NCI-H510A (cell line): ENCODE measurements at places on chromosomes 13 and 19.

DNA sequence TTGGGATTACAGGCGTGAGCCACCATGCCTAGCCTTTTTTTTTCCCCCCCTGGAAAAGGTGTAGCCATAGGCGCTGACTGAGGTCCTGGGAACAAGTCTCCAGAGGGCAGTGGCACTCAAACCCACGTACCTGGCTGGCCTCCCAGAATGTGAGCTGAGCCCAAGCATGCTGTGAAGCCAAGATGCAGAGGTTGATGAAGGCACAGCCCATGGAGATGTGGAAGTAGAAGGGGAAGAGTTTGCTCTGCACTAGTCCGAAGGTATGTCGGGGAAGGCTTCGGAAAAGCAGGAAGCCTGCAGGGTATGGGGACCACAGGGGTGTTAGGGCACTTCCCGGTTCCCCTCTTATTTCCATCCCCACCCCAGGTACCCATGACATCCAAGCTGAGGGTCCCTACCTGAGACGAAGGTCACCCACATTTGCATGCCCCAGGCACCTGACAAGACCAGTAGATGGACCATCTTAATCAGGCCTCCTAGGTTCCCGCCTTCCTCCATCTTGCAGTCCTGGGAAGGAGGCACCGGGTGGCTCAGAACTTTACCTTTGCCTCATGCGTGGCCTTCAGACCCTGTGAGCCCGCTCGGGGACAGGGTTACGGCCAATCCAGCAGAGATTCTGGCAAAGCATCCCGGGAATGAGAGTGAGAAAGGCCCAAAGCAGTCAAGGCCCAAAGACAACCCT is 805 bp downstream of the TMEM205 start:
- no peak for DNase-seq

DNA sequence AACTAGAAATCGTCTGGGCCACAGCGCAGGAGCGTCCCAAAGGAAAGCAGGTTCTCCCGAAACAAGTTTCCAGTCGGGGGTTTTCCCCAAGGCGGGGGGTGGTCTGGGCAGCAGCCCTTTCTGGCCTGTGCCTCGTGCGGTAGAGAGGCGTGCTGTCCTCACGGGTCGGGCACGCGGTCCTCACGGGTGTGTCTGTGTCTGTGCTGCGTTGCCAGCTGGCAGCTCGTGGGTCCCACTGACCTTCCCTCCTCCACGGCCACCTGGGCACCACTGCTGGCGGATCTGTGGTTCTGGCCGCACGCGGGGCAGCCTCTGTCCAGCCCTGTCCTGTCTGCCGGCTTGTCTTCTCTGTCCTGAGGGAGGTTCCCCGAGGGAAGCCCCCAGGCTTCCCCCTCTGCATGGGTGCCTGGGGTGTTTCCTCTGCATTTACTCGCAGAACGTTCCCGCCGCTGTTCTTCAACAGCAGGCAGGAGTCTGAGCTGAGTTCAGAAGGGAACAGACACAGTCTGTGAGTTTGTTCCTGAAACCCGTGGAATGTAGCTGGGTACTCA is 98.2 kb upstream of the MCF2L start:
- no peak for DNase-seq

DNA sequence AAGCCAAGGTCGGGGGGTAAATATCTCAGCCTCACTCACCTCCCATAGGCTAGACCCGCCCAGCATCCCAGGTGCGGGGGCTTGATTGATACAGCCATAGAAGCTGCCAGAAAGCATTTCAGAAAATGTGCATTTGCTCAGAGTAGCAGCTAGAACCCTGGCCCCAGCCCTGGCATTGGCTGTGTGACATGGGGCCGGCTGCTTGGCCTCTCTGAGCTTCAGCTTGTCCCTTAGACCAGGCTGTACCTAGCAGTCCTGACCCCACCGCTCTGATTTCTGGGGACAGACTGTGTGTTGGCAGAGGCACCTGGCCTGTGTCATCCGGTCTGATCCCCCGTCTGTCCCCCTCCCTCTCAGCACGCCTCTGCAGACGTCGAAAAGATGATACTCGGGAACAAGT is 15.4 kb downstream of the RAB8A start:
- DNase-seq: no peak

- DNase-seq: no peak
These were observed 1.9 kb downstream of the CIRBP start for GRCh38 chr19:1270854-1271527.

DNA sequence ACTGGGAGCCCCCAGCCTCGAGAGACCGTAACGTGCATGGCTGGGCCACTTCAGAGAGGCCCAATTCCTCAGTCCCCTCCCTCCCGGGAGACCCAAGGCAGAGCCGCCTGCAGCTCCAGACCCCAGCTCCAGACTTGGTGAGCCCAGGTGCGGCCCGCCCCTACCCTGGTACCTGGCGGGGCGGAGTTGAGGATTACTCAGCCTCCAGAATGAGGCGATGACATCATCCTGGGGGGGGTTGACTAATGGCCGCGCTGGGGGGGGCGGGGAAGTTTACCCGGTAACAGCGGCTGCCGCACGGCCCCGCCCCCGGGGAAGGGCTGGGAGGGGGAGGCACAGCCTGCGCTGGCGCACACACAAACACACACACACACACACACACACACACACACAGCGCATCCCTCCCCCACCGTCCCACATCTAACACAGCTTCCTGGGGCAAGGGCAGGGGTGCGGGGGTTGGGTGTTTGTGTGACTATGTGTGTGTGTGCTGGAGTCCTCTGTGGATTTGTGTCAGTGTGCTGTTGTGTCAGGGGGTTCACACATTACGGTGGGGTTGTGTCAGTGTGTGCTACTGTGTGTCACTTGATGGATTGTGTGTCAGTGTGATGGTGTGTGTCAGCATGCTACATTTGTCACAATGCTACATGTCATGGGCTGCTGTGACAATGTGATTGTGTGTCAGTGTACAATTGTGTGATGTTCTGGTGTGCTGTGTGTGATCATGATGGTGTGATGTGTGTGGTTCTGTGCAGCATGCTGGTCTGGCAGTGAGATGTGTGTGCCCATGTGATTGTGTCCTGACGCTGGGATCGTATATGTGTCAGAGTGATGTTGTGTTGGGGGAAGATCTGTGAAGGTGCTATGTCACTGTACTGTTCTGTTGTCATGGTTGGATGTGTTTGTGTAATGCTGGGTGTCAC is 10.3 kb upstream of the BBC3 start:
- DNase-seq: peak; percentile 86

- DNase-seq: no peak
These were observed 12.9 kb upstream of the CXCL17 start for GRCh38 chr19:42455621-42456081.

- DNase-seq: no peak
These were observed 4.0 kb upstream of the IGFL1 start for GRCh38 chr19:46225558-46226004.

GRCh38 chr13:62502588-62502987 is 1086.9 kb upstream of the PCDH20 start:
- no peak for DNase-seq

- peak; percentile 9 for DNase-seq
These were observed 728.4 kb downstream of the SLITRK1 start for GRCh38 chr13:83153848-83154247.

DNA sequence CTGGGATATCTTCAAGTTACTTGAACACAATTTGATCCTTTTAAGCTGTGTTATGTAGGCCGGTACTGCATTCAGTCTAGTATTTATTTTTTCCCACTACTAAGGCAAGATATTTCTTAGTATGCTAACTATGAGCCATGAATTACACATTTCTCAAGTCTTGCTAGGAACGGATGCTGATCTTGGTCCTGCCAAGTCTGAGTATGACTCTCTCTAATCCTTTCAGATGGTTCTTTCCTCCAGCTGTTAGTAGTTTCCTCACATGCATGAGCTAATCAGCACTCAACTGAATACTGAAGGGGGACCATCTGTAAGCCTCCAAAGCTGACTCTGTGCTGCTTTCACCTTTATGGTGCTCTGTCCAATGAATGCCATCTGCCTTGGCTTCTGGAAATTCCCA is 460.3 kb downstream of the KCTD12 start:
- DNase-seq: no peak

GRCh38 chr13:113920606-113921286 is 53.1 kb downstream of the C13orf46 start:
- no peak for DNase-seq

GRCh38 chr13:74620308-74620707 is 486.1 kb upstream of the KLF12 start:
- DNase-seq: no peak

DNA sequence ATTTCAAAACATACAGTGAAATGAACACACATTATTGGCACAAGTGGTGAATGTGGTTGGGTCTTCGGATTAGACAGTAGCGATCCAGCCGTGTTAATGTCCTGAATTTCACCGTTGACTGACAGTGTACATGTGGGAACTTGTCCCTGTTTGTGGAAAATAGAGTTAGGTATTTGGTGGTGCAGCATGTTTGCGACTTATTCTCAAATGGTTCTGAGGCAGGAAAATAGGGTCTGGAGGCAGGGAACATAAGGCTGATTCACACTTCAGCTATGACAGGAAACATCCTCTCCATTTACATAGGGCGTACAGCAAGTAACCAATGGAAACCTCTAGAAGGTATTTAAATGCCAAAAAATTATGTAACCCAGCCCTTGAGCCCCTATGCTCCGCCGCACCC is 4.2 kb downstream of the LGALS7B start:
- DNase-seq: no peak

GRCh38 chr13:29709407-29710069 is 114.0 kb upstream of the SLC7A1 start:
- no peak for DNase-seq

DNA sequence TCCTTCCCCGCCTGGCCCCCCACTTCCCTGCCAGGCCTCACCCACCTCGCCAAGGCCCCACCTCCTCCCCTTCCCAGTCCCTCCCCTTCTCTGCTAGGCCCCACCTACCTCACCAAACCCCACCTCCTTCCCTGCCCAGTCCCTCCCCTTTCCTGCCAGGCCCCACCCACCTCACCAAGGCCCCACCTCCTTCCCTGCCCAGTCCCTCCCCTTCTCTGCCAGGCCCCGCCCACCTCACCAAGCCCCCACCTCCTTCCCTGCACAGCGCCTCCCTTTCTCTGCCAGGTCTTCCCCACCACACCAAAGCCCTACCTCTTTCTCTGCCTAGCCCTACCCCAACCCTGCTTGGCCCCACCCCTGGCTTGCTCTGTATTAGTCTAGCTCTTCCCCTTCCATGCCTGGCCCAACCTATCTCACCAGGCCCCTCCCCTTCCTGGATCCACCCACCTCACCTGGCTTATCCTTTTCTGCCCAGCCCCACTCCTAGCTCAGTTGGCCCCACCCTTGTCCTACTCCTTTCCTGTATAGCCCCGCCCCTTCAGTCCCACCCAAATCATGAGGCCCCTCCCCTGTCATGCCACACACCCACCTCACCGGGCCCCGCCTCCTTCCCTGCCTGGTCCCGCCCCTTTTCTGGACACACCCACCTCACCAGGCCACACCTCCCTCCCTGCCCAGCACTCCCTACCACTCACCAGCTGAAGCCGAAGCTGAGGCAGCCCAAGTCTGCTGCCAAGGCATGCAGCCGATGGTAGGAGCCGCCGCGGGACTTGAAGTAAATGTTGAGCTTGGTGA is 16.2 kb downstream of the CERS1 start:
- no peak for DNase-seq

DNA sequence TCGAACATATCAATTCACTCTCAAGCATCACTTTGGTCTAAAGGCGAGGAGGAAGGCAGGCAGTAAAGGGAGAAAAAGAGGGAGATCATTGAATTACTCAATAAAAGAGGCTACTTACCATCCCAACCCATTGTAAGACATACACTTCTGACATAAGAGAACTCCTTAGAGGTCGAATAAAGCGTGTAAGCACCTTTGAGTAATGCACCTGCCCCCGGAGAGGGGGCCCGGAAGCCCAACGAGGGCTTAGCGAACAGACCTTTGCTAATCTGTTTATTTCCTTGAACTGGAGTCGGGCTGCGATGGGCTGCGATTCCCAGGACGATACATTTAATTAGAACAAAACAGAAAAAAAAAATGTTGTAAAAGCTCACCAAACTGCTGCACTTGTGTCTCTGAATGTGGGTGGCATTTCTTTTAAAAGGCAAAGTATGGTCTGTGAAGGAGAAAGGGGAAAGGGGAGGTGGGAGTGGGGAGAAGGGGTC is 3.0 kb downstream of the ZC3H4 start:
- no peak for DNase-seq

GRCh38 chr19:55391191-55391670 is 5.5 kb downstream of the RPL28 start:
- DNase-seq: no peak

GRCh38 chr13:100349594-100349993 is 239.0 kb downstream of the GGACT start:
- no peak for DNase-seq

DNA sequence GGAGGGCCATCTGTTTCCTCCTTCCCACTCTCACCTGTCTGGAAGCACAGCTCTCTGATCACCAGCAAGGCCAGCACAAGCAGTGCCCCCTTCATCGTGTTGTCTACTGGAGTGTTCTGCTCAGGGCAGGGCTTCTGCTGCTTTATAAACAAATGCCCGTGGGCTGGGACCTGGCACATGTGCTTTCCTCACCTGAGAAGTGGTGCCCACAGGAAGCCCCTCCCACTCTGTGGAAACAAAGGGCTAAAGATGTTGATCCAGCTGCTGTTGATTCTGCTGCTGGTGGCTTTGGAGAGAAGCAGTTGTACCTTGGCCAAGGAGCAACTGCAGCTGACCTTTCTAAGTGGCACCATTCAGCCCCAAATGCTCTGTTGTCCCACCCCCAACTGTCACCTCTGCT is 26.4 kb upstream of the ZNF181 start:
- no peak for DNase-seq

GRCh38 chr19:33370783-33371182 is 2.7 kb upstream of the CEBPG start:
- DNase-seq: no peak

- DNase-seq: no peak
These were observed 1.7 kb upstream of the SHISA2 start for GRCh38 chr13:26053418-26053980.

DNA sequence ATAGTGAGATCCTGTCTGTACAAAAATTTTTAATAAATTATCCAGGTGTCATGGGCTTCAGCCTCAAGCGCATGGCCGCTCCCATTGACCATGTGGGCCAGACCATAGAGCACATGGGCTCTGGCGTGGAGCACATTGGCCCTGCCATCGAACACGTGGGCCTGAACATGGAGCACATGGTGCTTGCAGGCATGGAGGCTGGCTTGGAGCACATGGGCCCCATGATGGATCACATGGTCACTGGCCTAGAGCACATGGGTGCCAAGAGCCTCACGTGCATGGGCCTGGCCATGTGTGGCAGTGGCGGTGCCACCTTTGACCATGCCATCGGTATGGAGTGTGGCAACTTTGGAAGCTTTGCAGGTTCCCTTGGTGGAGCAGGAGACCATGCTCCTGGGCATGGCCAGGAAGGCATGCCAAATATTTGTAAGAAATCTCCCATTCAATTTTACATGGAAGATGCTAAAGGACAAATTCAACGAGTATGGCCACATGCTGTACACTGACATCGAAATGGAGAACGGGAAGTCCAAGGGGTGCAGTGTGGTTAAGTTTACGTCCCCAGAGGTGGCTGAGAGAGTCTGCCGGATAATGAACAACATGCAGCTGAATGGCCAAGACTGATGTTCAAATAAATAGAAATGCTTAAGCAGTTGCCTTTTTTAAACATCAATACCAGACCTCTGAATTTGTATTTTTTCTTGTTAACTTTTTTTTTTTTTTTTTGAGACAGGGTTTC is 21.3 kb upstream of the SLC1A5 start:
- no peak for DNase-seq

GRCh38 chr13:32883474-32883873 is 132.7 kb upstream of the KL start:
- no peak for DNase-seq
